Activated naive CD8-positive, alpha-beta T cell treated with anti-CD3 and anti-CD28 coated beads for 36 hours (primary cell): ENCODE measurements at places on chromosomes 16 and 17.

- no peak for DNase-seq
Observed at GRCh38 chr16:4110680-4111079, 5.6 kb downstream of the ADCY9 start.

GRCh38 chr16:14436401-14436955 is 193.6 kb downstream of the PARN start:
- DNase-seq: no peak

DNA sequence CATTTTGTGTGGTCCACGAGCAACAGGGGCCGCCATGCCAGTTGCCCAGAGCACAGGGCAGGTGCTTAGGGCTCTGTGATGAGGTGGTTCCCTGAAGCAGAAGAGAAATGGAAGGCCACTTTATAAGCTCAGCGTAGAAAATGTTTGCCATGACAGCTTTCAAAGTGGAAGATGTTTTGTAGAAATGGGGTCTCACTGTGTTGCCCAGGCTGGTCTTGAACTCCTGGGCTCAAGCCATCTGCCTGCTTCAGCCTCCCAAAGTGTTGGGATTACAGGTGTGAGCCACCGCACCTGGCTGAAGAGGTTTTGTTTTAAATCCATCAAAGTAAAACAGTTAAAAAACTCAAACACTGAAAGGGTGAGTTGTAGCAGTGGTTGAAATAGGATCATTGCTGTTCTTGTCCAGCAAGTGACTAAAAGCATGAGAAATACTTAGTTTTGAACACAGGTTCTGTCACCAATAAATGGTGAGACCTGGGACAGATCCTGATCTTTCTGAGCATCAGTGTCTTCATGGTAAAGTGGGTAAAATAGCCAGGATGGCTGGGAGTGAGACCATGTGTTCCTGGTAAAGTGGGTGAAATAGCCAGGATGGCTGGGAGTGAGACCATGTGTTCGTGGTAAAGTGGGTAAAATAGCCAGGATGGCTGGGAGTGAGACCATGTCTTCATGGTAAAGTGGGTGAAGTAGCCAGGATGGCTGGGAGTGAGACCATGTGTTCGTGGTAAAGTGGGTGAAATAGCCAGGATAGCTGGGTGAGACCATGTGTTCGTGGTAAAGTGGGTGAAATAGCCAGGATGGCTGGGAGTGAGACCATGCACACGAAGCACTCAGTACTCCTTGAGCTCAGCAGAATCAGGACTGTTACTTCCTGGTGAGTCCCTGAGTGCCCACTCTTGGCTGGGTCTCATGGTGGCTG is 46.0 kb downstream of the BANP start:
- DNase-seq: no peak

DNA sequence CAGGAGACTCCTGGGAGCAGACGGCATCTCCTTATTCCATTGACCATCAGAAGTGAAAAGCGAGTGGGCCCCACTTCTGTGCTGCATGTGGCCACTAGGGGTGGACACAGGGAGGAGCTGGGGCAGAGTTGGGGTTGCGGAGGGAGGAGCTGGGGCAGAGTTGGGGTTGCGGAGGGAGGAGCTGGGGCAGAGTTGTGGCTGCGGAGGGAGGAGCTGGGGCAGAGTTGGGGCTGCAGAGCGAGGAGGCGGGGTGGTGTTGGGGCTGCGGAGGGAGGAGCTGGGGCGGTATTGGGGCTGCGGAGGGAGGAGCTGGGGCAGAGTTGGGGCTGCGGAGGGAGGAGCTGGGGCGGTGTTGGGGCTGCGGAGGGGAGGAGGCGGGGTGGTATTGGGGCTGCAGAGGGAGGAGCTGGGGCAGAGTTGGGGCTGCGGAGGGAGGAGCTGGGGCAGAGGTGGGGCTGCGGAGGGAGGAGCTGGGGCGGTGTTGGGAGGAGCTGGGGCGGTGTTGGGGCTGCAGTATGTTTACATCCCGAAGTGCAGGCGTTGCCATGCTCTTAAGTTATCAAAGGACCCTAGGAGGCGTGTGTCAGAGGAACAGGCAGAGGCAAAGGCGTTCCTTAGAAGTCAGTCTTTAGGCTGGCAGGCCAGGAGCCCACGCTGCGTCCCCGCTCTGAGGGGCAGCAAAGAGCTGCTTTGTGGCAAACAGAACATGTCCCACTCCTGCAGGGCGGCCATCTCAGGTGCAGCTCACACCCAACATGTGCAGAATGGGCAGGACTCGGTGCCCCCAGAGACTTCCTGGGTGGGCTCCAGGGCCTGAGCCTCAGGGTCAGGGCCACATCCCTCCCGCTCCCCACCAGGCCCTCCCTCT is 76.0 kb downstream of the ZNF778 start:
- DNase-seq: no peak
